Activated CD4-positive, alpha-beta T cell treated with anti-CD3 and anti-CD28 coated beads, Interleukin-2, amount 10 ng/mL, durations not matched to agents 7 days and 5 days (primary cell): ENCODE measurements at places on chromosomes 2 and 18.

- no peak for DNase-seq
These were observed 132.0 kb upstream of the MYCN start for GRCh38 chr2:15808204-15808910.

DNA sequence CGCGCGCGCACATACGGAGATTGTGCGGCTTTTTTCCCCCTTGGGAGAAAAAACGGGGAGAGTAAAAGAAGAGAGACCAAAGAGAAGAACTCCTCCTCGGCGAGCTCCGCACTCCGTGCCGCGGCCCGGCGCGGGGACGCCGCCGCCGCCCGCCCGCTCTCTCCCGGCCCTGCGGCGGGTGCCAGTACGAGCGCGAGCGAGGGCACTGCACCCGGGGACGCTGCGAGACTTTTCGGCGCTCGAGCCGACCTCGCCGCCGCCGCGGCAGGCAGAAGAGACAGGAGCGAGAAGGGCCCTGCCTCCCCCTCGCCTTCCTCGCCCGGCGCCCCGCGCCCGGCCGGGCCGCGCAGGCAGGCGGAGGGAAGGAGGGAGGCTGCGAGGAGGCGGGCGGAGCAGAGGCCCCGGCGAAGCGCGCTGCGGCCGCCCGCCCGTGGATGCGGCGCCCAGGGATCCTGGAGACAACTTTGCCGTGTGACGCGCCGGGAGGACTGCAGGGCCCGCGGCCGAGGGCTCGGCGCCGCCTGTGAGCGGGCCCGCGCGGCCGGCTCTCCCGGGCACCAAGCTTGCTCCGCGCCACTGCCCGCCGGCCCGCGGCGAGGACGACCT is 857 bp upstream of the INHBB start:
- DNase-seq: peak; percentile 14

GRCh38 chr18:35477497-35477896 is 20.3 kb downstream of the INO80C start:
- no peak for DNase-seq

- DNase-seq: no peak
These were observed 41.6 kb downstream of the NPPC start for GRCh38 chr2:231884438-231885140.

GRCh38 chr18:58645398-58645797 is 16.5 kb upstream of the ALPK2 start:
- DNase-seq: no peak

- DNase-seq: no peak
These were observed 13.8 kb upstream of the ALLC start for GRCh38 chr2:3644246-3644525.

DNA sequence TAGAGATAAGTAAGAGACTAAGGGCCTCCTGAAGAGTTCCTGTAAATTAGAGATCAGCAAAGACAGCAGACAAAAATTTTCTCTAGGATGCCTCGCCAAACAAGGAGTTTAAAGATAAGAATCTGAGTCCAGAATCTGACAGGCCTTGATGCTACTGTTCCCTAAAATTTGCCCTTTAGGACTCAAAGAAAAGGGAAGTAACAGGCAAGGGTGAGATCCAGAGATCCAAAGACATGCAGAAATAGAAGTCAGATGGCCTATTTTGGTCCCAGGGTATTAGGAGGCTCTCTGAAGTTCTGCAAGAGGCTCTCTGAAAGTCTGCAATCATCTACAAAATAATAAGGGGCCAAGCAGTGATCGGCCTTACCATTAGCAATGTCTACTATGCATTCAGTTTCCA is 33.0 kb downstream of the GALNT5 start:
- no peak for DNase-seq

DNA sequence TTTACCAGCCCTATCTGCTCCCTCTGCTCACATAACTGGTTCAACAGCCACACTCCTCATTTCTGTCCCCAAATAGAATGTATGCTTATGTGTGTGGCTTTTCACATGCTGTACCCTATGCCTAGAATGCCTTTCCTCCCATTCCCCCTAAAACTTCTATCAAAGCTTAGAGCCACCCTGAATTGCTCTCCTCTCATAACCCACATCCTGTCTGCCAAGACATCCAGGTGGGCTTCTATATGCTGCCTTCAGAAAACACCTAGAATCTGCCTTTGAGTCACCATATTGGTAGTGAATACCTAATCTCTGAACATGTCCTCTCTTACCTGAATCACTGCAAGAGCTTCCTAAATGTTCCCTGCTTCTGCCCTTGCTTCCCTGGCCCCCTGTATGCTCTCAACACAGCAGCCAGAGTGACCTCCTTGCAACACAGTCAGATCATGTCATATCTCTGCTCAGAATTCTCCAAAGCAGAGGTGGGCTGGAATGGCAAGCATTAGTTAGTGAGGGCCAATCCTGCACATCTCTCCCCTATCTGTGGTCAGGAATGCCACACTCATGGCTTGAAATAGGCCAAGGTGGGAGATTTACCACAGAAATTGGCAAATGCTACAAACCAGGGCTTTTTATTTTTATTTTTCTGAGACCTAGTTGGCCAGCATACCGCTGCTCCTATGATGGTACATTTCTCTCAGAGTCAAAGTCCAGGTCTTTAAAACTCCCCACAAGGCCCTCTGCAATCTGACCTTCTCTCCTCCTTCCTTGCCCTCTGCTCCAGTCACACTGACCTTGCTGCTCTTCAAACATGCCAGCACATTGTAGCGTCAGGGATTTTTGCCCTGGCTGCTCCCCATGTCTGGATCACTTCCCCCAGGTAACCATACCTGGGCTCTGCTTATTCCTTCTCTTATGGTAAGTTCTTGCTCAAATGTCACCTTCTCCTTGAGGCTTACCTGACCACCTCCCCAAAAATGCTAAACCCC is 111.8 kb upstream of the STON1 start:
- DNase-seq: no peak

DNA sequence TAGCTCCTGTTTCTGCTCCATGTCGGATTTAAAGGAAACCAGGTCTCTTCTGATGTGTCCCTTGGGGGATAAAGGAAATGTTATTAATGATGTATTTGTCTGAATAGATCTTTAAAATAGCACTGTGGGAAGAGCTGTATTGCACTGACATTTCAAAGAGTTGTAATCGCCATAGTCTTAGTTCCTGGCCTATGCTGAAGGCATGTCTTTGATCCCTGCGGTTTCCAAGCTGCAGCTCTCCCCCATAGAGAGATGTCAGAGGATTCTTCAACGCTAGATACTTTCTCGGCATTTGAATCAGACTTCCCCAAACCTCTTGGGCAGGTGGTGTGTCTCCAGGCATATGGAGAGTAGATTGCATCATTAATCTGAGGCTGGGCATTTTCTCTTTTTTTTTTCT is 40.4 kb downstream of the NAT8 start:
- DNase-seq: no peak

- DNase-seq: no peak
These were observed 42.4 kb downstream of the PSMG2 start for GRCh38 chr18:12745095-12745795.

DNA sequence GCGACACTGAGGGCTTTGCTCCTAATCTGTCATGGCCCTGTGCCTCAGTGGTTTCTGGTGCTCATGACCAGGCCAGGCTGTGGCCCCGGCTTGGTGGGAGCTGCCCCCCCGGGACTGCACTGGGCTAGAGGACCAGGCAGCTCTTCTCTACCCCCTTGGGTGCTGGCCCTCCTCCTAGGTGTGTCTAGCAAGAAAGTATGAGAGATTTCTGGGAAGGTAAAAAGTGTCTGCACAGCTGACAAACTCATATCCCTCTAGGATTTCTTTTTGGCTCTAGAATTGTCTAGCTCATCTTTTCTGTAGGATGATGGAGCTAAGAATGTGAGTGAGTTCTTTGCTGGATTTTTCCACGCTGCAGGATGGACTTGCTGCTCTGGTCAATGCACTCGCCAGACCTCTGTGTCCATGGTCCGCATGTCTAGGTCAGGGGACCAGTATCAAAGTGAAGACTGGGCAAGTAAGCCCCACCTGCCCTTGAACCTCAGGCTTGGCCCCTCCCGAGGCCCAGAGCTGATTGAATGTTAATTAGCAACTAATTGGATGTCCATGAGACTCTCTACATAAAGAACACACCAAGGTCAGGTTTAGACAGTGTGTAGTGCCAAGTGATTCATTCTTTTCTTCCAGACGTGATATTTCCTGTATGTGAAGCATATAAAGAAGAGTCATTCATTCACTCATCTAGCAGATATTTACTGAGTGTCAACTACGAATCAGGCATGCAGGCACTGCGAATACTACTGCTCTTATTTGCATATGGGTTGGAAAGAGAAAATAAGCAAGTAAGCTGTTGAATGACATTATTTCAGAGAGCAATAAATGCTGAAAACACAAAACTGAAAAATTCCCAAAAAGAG is 15.6 kb upstream of the PSD4 start:
- DNase-seq: no peak

GRCh38 chr2:8376603-8377410 is 305.0 kb upstream of the ID2 start:
- no peak for DNase-seq

- DNase-seq: no peak
These were observed 506.7 kb downstream of the CMPK2 start for GRCh38 chr2:6358985-6359384.

DNA sequence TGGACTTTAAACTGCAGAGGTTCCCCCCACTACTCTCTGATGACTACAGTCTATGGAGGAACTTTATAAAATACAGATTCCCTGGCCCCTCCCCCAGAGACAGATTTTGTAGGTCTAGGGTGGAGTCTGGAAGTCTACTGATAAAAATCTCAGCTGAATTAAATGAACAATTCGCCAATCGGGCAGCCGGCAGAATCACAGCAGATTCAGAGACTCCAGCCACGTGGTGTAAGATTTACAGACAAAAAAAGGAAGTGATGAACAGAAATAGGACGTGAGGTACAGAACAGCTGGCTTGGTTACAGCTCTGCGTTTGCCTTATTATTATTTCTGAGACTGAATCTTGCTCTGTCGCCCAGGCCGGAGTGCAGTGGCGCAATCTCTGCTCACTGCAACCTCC is 21.4 kb upstream of the MTA3 start:
- DNase-seq: no peak

DNA sequence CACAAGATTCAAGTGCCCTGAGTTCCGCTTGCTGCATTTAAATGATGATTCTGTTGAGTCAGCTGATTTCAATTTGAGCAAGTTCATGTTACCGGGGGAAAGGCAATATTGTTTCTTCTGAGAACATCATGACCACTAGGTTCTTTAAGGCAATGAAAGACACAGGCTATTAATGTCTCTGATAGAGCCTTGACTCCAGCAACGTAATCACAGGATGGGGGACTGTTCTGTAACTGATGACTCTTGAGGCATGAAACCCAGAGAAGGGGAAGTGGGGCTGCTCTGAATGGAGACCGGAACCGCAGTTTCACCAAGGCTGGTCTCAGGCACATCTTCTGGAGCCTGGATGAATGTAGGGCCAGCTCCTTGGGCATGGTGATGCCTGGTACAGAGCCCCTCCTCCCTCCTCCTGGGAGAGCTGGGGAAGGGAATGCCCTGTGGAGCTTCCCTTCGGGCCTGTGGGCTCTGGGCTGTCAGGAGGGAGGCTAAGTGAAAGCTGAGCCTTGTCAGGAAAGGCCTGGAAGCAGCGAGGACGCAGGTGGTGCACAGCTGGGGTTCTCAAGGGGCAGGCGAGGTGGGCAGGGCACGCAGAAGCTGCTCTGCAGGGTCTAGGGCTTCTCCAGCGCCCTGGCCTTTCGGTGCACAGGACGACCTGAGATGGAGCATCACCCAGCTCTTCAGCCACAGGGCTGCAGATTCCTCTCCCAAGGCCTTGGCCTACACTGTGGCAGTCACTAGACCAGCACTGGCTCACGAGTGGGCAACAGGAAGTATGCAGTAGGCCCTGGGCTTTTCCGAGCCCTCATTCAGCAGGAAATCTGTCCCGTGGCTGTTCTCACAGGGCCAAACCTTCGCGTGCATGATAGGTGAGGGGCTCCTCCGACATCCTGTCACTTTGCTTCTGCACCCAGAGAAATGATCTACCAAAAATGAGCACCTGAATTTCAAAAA is 36.6 kb upstream of the PRLH start:
- no peak for DNase-seq

DNA sequence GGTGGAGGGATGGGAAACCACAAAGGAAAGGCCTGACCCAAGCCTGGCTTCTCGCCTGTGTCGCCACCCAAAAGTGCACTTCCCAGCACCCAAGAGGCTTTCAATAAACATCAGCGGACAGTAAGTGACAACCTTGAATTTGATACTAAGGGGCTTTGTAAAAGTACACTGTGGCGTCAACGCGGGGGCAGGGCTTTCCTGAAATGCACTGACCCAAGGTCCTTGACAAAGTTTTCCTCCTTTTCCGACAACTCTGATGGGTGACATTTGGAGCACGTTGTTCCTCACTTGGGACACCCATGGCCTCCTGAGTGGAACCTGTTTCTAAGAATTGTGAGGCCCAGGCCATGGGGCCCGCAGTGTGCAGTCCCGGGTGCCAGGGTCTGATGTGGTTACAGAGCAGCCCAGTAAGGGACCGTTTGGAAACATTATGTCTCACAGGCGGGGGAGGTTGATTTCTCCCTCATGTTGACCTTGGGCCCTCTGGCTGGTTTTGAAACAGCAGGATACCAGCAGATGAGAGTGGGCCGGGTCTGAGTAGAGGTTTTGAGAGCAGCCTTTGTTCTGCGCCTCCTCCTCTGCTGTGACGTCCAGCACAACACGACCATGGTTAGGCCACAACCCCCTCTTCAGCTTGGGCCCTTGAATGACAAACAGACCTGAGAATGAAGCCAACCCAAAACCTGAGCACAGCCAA is 2.8 kb upstream of the ZBTB14 start:
- no peak for DNase-seq

GRCh38 chr2:149451417-149452165 is 121.2 kb downstream of the LYPD6 start:
- no peak for DNase-seq

GRCh38 chr2:160224060-160224459 is 24.0 kb upstream of the ITGB6 start:
- DNase-seq: peak; percentile 13

- no peak for DNase-seq
These were observed 6.1 kb upstream of the GPC1 start for GRCh38 chr2:240429341-240429871.

- no peak for DNase-seq
These were observed 205.6 kb downstream of the TNS1 start for GRCh38 chr2:217797165-217797564.

GRCh38 chr2:147045113-147045512 is 799.7 kb upstream of the ACVR2A start:
- DNase-seq: peak; percentile 48

GRCh38 chr2:173968551-173968950 is 3.4 kb upstream of the SP3 start:
- no peak for DNase-seq

DNA sequence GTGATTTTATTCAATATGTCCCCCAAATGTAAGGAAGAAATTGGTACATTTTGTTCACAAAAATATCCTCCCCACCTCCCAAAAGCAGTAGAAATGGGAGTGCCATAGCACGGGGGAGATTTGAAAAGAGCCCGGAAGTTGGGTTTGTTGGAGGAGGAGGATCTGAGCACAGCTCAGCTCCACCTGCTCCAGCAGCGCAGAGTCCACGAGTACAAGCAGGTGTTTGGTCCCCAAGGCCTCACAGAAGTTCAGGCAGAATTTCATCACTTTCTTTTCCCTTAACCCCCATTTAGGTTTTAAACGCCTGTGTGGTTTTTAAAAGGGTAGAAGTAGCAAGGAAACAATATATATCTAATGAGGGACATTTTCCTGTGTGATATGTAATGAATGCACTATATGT is 56.0 kb downstream of the TRAPPC12 start:
- no peak for DNase-seq
